ENCODE measurements at places on chromosomes 16 and 17.

DNA sequence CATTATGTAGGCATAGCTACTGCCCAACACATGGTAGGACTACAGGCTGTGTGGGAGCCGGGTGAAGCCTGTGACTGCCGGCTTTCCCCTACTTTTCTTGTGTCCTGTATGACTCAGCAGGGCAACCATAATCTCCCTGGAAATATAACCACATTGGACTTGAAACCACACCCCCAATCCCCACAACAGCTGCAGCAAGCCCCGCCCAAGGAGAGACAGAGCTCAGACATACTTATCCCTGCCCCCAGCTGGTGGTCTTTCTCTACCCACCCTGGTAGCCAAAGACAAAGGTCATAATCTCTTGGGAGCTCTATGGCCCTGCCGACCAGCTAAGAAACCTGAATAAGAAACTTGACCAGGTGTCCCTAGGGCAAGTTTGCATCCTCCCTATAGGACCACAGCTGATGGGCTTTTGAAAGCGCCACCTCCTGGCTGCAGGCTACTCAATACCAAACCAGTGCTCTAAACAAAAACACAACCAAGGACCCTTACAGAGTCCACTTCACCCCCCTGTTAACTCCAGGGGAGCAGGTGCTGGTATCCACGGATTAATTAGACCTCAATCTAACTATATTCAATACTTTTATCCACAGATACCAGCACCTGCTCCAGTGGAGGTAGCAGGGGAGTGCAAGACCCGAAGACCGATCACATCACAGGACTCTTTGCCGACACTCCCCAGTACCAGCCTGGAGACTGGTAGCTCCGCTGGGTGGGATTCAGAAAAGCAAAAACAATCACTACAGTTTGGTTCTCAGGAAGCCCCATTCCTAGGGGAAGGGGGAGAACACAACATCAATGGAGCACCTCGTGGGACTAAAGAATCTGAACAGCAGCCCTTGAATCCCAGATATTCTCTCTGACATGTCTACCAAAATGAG, 91.2 kb downstream of the IRX5 start:
- no peak for DNase-seq

GRCh38 chr17:59680314-59680713, 26.9 kb downstream of the PTRH2 start:
- DNase-seq = no peak

GRCh38 chr17:2024572-2025219, 438 bp downstream of the RTN4RL1 start:
- no peak for DNase-seq

GRCh38 chr17:40321524-40321929, 12.5 kb downstream of the RARA start:
- DNase-seq = no peak

DNA sequence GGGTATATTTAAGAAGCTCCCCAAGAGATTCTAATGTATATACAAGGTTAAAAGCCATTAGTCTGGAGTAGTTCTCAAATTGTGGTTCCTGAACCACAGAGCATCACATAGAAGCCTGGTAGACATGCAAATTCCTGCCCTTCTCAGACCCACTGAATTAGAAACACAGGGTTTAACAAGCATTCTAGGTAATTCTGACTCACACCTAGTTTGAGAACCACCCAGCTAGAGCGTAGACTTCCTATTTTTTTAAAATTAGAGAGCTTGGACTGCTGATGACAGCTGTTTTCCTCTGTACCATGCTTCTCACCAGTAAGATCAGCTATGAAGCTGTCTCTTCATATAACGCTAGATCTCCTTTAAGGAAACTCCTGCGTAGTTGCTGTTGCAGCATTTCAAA, 50.6 kb downstream of the HS3ST3B1 start:
- DNase-seq = no peak

DNA sequence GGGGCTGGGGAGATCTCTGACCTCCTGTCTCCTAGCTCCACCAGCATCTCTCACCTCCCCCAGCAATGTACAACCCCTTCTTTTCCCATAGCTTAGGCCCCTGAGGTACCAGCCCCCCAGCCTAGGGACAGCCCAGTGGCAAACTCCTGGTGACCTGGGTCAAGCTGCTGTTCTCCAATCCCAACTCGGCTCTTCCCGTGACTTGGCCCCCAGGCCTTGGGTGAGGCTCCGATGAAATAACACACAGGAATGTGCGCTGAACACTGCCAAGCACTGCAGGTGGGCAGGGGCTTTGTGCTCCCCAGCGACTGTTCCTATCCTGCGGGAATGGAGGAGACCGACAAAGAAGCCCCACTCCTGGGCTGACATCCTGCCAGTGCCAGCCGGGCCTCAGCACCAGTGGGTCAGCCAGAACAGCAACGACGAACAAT, 63.7 kb upstream of the AMZ2 start:
- DNase-seq = no peak

- DNase-seq = no peak
These were observed 10.8 kb downstream of the CPNE2 start for GRCh38 chr16:57102888-57103851.

DNA sequence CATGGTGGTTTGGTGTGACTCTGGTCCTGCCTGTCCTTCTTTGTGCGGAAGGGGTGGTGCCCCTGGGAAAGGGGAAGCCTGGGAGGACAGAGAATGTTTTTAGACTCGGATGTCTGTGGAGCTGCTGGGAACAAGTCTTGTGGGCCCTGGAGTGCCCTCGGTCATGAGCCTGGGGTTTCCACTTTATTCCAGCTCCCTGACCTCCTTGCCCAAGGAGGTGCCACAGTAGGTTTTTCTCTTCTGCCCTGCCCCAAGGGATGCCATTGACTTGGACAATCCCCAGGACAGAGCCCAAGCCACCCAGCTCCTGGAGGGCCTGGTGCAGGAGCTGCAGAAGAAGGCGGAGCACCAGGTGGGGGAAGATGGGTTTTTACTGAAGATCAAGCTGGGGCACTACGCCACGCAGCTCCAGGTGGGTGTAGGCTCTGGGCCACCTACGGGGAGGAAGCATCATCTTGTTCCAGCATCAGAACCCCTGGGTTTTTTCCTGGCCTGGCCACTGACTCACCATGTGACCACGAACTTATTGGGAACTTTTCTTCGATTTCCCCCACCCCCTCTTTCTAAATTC, 1.4 kb downstream of the STAT5A start:
- DNase-seq = peak; percentile 46

GRCh38 chr17:59190806-59191205, 19.0 kb upstream of the SMG8 start:
- DNase-seq = no peak

DNA sequence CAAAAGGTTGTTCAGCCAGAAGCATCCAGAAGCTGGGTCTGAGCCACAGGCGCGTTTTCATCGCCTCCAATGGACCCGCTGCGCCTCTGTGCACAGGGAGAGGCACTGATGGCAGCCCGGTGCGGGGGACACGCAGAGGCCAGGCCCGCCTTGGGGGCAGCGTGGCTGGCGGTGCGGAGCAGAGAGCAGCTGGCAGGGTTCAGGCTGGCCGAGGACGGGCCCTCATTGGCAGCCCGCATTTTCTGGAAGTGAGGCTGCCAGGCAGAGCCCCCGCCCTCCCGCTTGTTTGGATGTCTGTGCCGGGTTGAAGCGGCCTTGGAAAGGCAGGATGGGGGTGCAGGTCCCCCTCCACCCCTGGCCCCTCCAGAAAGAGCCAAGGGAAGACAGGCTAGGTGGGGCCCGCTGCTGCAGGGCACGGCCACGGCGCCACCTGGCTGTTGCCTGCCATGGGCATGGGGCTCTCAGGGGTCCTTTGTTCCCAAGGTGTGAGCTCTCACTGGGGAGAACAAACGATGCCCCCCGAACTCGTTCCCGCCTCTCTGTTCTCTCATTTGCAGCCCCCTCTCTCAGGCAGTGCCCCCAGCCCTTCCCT, 18.8 kb downstream of the GSE1 start:
- no peak for DNase-seq

DNA sequence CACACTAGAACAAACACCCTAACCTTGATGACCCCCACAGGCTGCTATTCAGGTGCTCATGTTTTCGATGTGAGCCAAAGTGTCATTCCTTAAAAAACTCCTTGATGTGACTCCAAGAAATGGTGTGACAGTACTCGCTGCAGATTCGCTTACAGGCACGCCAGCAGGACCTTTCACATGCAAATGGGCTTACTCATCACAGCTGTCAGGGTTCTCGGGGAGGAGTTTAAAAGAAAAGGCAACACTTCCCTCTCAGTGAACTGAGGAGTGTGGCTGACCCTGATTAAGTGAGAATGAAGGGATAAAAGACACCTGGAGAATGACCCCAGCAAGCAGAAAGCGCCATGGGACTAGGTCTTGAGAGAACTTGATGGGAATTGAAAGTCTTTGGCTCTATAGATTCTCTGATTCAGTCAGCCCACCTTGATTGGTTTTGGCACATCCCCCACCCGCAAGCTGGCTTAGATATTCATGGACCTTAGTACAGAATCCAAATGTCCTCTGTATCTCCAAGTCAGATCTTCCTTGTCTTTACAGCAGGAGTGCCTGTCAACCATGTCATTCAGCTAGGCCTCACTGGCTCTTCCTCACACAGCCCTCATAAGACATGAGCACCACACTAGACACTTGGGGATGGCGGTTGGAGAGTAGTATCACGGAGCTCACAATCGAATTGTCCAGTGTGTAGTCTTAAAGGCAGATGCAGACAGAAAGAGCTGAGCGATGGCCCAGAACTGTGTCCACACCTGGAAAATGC, 82.6 kb downstream of the HIC1 start:
- no peak for DNase-seq

DNA sequence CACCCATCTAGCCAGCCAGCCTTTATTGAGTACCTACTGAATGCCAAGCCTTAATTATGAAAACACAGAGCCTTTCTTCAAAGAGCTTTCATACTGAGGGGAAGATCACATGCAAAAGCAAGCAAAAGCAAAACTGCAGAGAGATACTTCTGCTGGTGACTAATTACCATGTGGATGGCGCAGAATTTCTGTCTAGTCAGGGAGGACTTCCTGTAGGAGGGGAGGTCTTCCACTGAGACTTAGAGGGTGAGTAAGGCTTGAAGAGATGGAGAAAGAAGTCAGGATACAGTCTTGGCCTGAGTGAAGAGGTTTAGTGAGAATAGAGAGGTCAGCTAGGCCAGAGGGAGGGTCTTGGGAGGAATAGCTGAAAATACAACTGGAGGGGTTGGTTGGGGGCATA, 53.9 kb upstream of the CCL2 start:
- no peak for DNase-seq

GRCh38 chr16:73976644-73977043, 320.0 kb upstream of the PSMD7 start:
- no peak for DNase-seq

GRCh38 chr17:69725146-69725545, 310.6 kb downstream of the MAP2K6 start:
- no peak for DNase-seq

DNA sequence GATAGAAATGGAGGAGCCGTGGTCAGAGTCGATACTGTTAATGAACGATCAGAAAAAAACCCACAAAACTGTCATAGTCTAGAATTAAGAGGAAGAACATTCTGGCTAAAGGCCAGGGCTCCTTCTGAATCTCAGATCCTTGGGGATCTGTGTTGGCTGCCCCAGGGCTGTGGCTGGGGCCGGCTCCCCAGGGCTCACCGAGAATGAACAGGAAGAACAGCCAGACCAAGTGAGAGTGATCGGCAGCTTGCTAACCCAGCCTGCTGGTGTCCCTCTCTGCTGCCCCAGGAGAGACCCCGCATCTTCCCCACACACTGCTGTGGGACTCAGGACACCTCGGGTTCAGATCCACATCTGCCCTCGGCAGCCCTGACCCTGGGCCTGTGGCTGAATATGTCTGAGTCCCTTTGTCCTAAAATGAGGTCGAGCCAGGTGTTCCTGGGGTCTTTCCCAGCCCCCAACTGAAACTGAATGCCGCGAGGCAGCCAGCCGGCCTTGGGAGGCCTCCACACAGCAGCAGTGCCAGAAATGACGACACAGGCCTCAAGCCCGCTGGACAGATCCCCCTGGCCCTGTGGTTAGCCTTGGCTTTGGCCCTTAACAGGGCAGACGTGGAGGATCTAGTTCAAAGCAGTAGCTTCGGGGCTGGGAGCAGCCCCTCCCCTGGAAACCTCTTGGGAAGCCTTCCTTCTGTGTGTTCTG, 23.9 kb upstream of the CLEC18A start:
- no peak for DNase-seq

- no peak for DNase-seq
These were observed 71.0 kb downstream of the AATF start for GRCh38 chr17:37019741-37020129.

- no peak for DNase-seq
These were observed 40.2 kb downstream of the RBFOX3 start for GRCh38 chr17:79570653-79571052.

GRCh38 chr17:42436391-42436790, 13.3 kb upstream of the CAVIN1 start:
- no peak for DNase-seq

- DNase-seq = no peak
These were observed 971 bp downstream of the MINK1 start for GRCh38 chr17:4833941-4834680.

DNA sequence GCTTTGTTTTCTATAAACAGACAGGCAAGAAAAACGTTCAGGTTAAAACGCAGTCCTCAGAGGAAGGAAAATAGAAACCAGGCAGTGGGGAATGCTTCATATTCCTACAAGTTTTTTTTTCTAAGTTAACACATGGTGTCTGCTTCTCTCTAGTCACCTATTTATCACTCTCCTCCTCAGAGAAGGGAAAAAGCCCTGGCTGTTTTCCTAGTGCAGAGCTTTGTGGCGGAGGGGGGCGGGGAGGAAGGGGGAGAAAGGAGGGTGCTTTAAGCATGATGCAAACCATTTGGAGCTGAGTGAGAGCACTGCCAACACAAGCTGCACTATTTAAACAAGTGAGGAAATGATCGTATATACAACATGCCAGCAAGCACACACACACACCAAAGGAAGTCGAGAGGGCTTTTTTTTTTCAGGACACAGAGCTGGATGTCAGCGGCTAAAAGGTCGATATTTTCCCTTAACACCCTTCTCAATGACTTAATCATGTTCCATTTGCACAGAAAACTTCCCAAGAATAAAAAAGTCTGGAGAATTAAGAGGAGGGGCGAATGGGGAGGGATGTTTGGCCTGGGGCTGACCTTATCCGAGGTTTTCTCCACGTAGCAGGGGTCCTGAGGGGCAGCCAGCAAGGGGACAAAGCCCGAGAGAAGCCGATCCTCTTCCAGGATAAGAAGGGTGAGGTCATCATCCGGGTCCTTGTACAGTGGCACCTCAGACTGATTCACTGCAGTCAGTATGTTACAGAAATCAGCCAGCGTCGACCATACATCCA, 117.4 kb downstream of the HIC1 start:
- no peak for DNase-seq

DNA sequence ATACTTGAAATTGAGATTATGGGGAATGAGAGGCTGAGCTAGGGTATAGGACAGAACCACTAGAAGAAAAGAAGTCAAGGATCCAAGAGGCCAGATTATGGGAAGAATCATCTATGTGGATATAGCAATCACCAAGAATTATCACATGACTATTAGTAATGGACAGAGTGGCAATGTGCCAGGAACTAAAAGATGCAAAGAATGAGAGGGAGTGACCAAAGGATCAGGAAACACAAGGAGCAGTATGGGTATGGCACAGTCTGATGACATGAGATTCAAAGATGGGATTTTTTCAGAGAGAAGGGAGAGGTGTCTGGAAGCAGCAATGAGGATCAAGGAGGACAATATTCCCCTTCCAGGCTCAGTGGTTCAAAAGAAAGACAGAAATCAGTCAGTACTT, 212.2 kb downstream of the AATF start:
- no peak for DNase-seq

Data from activated gamma-delta T cell treated with anti-CD3 and anti-CD28 coated beads, Interleukin-2, amount 50 U/mL, for 16 hours (primary cell).